ENCODE measurements at places on chromosomes 2 and 18. TPM values are rescaled to one million over a fixed set of nuclear protein-coding genes. Genes with fewer than 3 reads are reported as not detected.

The CYS1 gene
- total RNA-seq = 1.8 TPM

The KCNF1 gene
- not detected for total RNA-seq

DNA sequence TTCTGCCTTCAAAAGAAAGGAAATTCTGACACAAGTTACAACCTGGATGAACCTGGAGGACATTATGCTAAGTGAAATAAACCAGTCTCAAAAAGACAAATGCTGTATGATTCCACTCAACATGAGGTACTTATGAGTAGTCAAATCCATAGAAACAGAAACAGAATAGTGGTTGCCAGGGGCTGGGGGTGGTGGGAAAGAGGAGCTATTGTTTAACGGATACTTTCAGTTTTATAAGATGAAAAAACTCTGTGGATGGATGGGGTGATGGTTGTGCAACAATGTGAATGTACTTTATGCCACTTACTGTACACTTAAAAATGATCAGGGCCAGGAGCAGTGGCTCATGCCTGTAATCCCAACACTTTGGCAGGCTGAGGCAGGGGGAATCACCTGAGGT lies 15.4 kb downstream of the SLC35F5 start:
- H3K4me1 ChIP-seq = no peaks in the 10 kb centered on the region
- no peak for DNase-seq
- H3K36me3 ChIP-seq = peaks cover 86% of the 10 kb centered on the region
- H3K27me3 ChIP-seq = no peaks in the 10 kb centered on the region

DNA sequence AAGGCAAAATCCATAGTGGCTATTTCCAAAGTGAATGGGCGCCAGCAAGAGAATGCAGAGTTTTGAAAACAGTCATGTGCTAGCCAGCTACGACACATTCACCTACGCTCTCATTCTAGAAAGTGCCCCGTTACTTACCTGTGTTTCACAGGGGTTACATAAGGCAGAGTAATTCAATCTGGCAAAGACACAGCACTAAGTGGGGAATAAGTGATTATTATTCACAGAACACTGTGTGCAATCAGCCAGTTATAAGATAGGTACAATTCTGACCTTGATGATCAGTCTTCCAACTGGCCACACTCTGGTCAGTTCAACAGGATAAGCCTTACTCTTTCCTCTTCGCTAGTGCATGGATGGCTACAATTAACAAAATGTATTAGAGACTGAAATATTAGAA lies 105.8 kb downstream of the CABYR start:
- DNase-seq = no peak
- no peaks in the 10 kb centered on the region for H3K27me3 ChIP-seq
- no peaks in the 10 kb centered on the region for H3K4me1 ChIP-seq
- no peak overlapping the region for H3K4me3 ChIP-seq

DNA sequence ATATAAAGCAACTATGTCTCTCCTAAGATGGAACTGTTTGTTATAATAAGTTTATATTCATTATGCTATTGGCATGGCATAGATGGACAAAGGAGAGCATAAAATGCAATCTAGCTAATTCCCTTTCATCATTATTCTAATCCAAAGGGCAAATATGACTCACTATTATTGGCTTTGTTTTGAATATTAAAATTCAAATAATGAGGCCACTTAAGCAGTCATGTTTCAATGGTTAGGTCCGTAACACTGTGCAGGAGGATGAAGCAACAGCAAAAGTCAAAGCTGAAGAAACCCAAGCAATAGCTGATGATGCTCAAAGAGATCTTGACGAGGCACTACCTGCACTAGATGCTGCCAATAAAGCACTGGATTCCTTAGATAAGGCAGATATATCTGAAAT lies 177.1 kb downstream of the TRABD2A start:
- no peak for DNase-seq
- no peaks in the 10 kb centered on the region for H3K27me3 ChIP-seq
- no peak overlapping the region for H3K27ac ChIP-seq

GRCh38 chr2:46743021-46743420 lies 172.6 kb downstream of the MCFD2 start:
- no peaks in the 10 kb centered on the region for H3K27me3 ChIP-seq
- H3K4me3 ChIP-seq = no peak overlapping the region
- no peak overlapping the region for H3K27ac ChIP-seq
- DNase-seq = no peak

All from suprapubic skin (tissue), 4 donors.